Jurkat, Clone E6-1 (cell line): ENCODE measurements at places on chromosomes 12 and 14.

DNA sequence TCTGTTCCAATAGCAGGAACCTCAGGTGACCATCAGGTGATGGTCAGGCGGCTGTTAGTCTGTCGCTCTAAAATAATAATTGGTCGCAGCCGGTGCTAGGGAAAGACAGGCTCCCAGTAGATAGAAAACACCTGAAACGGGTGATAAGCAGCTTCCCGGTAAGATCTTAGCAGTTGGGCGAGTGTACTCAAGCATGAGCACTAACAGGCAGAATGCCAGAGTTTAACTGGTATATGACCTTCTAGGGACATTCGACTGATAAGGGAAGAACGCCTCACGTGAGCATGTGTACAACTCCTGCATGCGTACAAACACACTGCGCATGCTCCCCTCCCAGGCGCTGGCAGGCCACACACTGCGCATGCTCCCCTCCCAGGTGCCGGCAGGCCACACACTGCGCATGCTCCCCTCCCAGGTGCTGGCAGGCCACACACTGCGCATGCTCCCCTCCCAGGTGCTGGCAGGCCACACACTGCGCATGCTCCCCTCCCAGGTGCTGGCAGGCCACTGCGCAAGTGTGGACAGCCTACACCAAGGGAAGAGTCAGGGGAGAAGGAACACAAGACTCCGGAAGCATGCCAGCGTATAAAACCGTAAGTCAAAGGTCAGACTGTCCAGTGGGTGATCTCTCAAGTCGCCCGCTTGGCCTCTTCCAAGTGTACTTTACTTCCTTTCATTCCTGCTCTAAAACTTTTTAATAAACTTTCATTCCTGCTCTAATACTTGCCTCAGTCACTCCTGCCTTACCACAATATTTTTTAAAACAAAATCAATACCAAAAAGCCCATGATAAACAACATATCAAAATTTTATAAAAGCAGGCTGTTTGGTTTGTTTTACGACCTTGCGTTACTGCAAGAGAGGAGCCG lies 24.5 kb downstream of the GPRC5D start:
- no peak for DNase-seq

DNA sequence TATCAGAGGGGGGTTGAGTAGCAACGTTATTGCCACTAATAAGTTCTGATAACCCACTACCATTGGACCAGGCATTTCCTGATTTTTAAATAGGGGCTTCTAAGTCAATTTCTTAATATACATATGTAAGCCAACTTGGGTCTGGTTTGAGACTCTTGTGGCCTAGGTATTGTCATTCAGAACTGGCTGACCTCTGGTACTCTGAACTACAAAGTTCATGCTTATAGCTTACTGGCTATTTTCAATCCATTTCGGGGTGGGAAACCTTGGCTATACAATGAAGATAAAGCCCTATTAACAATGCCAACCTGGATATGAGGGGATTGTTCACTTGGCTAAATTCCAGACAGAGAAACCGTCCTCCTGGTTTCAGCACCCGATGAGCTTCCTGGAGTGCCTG lies 8.7 kb downstream of the DYNLL1 start:
- no peak for DNase-seq

GRCh38 chr12:101857043-101857558 lies 20.3 kb upstream of the DRAM1 start:
- DNase-seq: no peak

DNA sequence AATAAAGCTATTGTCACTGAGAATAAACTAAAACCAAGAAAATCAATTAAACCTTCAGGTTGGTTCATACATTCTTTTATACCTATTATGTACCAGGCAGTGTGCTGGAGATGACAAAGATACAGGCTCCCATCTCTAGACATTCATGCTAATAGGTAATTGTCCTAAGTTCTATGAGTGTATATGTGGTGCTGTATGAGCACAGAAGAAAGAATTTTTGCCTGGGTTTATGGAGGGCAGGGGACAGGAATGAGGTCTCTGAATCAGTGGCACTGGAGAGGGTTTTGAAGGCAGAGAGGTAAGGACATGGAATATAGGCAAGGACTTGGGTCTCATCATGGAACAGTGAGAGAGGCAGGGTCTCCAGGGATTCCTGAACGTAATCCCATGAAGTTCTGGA lies 38.7 kb downstream of the MAP1LC3B2 start:
- no peak for DNase-seq

DNA sequence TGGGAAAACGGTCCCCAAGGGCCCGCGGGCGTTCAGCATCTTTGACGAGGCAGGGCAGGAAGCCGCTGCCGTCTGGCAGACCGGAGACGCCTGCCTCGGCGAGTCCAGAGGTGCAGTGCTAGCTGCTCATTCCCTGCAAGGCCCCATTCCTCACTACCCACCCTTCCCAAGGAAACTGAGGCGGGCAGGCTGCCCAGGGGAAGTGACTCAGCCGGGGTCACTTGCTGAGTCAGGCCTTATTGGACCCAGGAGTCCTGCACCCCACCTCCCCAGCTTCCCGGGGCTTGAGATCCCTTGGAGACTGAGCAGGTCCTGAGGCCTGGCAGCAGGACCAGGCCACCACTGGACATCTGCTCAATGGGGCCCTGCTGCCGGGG lies 3.7 kb downstream of the SH2B3 start:
- no peak for DNase-seq

- DNase-seq: no peak
Observed at GRCh38 chr12:107541001-107541705, 144.4 kb upstream of the PWP1 start.

- DNase-seq: no peak
Observed at GRCh38 chr14:102486513-102487203, 22.9 kb downstream of the ANKRD9 start.

DNA sequence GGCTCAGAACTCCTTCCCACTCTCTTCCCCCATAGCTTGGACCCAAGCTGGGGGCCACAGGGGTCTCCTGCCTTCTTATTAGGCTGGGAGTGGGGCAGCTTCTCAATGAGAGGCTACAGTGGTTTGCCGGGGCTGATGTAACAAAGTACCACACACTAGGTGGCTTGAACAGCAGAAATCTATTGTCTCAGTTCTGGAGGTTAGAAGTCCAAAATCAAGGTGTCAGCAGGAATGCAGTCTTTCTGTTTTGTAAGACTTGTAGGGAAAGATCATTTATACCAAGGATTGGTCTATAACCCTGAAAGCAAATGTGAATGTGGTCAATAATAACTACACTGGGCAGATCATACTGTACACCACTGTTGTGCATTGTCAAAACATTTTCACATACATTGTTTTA lies 124.5 kb upstream of the ARHGAP5 start:
- DNase-seq: no peak

- no peak for DNase-seq
Observed at GRCh38 chr14:101184572-101184971, 281.1 kb upstream of the RTL1 start.

GRCh38 chr12:25495331-25496097 lies 57.6 kb downstream of the LMNTD1 start:
- DNase-seq: no peak

GRCh38 chr14:52695481-52696091 lies at the start of gene ERO1A:
Gene ERO1A (minus strand): TSS chr14:52695558. CDS start chr14:52695481, 77 bp downstream.
- peak; percentile 43 for DNase-seq

GRCh38 chr12:130480231-130480630 lies 142.5 kb downstream of the PIWIL1 start:
- no peak for DNase-seq

DNA sequence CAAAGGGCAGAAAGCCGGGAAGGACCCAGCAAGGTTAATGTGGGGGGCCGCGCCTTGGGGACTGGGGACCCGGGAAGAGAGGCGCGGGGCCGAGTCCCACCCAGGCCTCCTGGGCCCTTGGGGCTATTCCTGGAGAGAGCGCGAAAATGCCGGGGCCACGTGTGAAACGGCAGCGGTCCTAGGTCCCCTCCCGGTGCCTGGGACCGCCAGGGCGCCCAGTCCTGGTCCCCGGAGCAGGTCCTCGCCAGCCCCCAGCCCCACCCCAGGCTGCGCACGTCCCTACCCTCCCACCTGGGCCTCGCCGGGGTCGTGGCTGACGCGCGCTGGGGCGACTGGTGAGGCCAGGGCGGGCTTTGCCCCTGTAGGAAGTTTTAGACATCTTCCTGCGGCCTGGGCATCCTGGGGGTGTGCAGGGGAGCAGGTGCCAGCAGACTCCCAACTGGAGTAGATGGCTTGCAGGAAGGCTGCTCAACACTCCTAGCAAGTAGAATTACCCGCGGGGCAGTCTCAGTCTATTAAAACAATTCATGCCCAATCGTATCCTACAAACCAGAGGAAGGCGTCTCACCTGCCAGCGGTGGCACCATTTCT lies 708 bp downstream of the FAR2 start:
- DNase-seq: no peak

- no peak for DNase-seq
Observed at GRCh38 chr12:68977909-68978610, 45.1 kb upstream of the CPM start.

DNA sequence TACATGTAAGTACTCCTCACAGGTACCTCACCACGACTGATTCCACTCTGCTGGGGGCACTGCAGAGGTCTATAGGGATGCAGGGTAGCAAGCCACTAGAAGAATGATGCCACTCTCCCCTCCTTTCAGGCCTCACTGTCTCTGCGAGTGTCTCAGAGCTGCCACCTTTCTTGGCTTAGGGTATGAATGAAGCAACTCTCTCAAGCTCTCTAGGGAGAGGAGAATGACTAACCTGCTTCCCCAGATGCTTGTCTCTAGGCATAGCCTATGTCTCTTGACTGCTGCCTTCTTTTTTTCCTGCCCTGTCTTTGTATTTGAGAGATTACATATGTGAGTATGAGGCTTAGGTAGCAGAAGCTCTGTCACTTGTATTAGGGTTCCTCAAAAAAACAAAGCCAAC lies 566.5 kb upstream of the ATP2B1 start:
- no peak for DNase-seq

GRCh38 chr12:77514511-77514910 lies 316.2 kb upstream of the NAV3 start:
- DNase-seq: no peak

DNA sequence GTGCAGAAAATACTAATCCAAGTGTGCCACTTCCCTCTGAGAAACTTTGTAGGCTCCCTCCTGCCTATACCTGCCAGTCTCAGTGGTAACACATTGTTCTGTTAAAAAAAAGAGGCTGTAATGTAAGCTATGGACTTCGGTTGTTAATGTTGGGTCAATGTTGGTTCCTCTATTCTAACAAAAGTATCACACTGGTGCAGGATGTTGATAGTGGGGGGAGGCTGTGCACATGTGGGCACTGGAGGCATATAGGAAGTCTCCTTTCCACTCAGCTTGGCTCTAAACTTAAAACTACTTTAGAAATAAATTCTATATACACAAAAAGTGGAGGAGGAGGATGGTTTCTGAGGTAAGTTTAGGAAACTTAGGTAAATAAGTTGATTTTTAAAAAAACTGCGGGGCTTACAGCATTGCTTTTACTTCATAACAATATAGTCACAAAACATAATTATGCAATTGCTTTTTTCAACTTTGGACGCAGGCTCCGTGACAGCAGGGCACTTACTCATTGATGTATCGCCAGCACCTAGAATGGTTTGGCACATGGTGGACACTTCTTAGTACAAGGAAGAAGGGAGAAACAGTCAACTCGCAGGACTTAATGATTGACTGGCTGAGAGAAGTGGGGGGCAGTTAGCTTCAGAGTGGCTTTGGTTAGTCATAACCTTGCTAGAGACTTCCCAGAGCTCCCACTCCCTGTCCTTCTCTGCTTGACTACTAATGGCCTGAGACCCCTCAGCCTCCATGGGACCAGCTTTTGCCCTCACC lies 7.9 kb upstream of the NYNRIN start:
- DNase-seq: no peak

GRCh38 chr14:34228650-34228976 lies 233.4 kb downstream of the SPTSSA start:
- no peak for DNase-seq

DNA sequence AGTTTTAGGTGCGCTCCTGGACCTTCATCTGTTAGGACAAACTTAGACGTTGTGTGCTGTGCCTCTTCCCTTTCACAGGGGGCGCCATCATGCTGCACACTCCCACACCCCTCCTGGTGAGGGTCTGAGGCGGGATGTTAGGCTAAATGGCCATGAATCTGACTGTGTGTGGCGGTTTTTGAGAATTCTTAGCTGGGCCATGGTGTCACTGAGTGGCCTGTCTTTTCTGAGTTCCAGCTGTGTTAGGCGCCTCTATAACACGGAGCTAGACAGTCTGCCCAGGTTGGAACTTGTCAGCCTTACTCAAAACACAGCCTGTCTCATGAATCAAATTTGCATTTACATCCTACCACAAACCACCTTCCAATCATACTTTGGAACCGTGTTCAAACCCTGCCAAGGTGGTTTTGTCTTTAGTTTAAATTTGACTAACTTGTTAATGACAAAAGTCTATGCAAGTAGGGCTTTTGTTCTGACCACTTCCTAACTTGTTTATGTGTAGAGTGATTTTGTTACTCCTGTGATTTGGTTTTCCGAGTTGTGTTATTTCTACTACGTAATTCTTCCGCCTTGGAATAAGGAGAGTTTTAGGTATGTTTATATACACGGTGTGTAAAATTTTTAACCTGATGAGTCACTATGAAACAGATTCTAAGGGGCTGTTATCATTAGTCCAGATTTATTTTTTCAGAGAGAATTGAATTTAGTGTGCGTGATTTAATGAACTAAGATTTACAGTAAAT lies 19.6 kb downstream of the ACVR1B start:
- DNase-seq: peak; percentile 65

- DNase-seq: no peak
Observed at GRCh38 chr12:112170376-112170775, 45.0 kb downstream of the TRAFD1 start.

DNA sequence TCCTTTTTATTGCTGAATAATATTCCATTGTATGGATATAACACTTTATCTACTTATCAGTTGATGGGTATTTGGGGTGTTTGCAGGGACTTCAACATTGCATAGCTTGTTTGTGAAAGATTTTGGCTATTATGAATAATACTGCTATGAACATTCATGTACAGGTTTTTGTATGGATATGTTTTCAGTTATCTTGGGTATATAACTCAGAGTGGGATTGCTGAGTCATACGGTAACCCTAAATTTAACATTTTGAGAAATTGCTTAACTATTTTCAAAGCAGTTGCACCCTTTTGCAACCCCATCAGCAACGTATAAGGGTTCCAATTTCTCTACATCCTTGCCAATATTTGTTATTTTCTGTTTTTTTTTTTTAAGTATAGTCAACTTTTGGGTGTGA lies 27.3 kb upstream of the HELB start:
- DNase-seq: no peak

DNA sequence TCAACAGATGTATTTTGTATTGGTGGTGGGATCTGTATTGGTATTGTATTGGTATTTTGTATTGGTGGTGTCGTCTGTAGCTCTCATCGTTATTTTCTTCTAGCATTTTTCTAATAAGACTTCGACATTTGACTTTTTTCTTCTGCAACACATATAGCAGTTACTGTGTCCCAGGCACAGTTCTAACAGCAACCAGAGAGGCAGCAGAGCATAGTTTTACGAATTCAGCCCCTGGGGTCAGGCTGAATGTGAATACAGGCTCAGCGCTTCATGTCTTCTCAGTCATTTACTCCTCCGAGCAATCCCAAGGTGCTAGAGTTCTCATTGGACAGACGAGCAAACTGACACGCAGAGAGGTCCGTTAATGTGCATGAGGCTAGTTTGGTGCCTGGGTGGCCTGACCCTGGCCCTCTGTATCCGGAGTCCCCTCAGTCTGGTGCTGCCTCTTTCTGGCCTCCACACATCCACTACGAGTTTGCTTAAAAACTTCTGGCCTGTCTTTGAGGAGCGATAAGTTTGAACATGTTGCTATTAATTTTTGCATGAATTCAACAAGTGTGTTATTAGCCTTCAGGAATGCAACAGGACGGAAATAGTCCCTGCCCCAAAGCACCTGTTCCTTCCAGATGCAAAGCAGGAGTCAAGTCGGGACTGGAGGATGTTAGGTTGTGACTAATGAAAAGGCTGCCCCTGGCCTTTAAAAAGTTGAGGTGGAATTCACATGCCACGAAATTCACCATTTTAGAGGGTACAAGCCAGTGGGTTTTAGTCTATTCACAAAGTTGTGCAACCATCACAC lies 87.0 kb downstream of the GLT1D1 start:
- DNase-seq: no peak
